ENCODE measurements at places on chromosomes 3 and 15. TPM values are rescaled to one million over a fixed set of nuclear protein-coding genes. Genes with fewer than 3 reads are reported as not detected.
A peak's percentile ranks its signal among the peaks of the same experiment; 100 is the strongest.

Gene ZNF660
- total RNA-seq = 10.1 TPM

Gene TRIM42
- 0.58 TPM for total RNA-seq

Gene GPR87
- 0.62 TPM for total RNA-seq

Gene PTPN23
- total RNA-seq = 17.3 TPM

Gene SLCO2A1
- 0.31 TPM for total RNA-seq

Gene IL17RB
- 3.9 TPM for total RNA-seq

- no peak for ATAC-seq
Observed at GRCh38 chr3:52248816-52249547, 3.4 kb downstream of the PPM1M start.

DNA sequence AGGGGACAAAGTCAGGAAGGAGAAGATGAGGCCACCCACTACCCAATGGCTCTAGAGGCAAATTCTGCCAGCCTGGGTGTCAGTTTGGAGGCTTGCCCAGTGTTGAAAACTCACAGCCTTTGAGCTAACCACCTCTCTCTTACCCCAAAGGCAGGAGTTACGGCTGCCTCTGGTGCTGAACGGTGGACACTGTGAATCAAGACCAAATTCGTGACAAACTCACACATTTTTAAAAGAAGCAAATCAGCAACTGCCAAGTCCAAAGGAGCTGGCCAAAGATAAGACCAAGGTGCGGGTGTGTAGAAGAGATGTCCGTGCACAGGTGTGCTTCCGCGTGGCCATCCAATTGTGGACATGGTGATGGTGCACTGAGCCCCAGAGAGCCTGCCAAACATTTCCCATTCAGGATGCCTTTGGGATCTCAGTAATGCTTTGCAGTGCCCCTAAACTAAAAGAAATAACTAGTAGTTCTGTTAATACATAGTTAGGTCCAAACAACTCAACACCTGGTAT, 74.6 kb downstream of the FAM174B start:
- ATAC-seq = no peak

GRCh38 chr15:76285241-76285825, 25.9 kb downstream of the ETFA start:
- ATAC-seq = no peak

GRCh38 chr15:42576776-42577175, 1.4 kb downstream of the STARD9 start:
- no peak for ATAC-seq

DNA sequence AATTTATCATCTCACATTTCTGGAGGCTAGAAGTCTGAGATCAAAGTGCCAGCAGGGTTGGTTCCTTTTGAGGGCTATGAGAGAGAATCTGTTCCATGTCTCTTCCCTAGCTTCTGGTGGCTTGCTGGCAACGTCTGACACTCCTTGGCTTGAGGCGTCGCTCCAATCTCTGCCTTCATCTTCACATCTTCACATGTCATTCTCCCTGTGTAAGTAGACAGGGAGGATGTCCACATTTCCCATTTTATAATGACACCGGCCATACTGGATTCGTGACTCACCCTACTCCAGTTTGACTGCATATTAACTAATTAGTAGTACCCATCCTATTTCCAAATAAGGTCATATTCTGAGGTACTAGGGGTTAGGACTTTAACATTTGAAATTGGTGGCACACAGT, 17.5 kb upstream of the ARHGAP31 start:
- no peak for ATAC-seq

- no peak for ATAC-seq
Observed at GRCh38 chr15:66886686-66887273, 178.6 kb upstream of the SMAD3 start.

DNA sequence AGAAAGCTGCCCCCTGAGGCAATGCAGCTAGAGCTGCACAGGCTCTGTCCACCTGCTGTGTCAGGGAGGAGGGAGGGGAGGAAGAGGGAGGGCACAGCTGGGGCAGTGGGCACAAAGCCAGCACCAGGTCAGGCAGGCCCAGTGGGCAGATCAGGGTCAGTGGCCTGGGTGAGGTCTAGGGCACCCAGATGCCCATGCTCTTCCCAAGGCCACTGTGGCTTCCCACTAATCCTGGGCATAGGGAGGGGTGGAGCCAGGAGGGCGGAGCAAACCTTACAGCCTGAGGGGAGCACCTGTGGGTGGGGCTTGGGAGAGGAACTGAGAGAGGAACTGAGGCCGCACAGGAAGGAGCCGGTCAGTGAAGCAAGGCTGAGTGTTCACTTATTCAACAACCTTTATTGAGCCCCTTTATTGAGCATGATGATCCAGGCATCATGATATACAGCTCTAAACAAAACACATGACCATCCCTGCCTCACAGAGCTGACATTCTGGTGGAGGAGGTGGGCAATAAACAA, 55.0 kb downstream of the RHCG start:
- ATAC-seq = no peak

GRCh38 chr15:36815786-36816185, 236.4 kb downstream of the CDIN1 start:
- ATAC-seq = no peak

GRCh38 chr15:52019394-52020220, 588 bp downstream of the MAPK6 start:
- peak; percentile 81 for ATAC-seq

- no peak for ATAC-seq
Observed at GRCh38 chr3:29637068-29637467, 356.2 kb downstream of the RBMS3 start.

- ATAC-seq = no peak
Observed at GRCh38 chr3:84974347-84974746, 15.6 kb downstream of the CADM2 start.

GRCh38 chr3:45207446-45207845, 18.6 kb downstream of the TMEM158 start:
- no peak for ATAC-seq

GRCh38 chr3:118963711-118964110, 70.9 kb downstream of the IGSF11 start:
- no peak for ATAC-seq

GRCh38 chr15:26620528-26621458, 152.1 kb downstream of the GABRB3 start:
- ATAC-seq = peak; percentile 92

GRCh38 chr3:132867526-132867925, 145.3 kb upstream of the NPHP3 start:
- ATAC-seq = no peak

DNA sequence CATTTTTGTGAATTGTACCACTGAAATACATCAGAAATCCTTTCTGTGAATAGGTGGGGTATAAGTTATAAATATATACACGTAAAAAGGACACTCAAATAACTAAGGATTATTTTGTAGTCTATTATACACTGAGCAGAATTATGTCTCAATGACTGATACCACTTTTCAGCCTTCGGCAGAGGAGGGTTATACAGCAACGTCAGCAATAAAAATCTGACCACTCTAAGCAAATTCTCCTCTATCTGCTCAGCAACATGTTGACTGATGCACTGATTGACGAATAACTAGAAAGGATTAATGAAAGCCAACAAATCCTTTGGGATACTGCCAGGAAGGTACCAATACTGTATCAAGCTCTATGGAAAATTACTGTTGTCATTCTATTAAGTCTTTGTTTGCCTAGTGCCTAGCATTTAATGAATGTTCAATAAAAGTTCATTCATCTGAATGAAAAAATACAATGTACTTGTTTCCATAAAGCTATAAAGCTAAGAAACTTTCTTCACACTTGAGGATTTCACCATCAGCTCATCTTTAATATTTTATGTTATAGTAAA, 5.2 kb downstream of the ARPP19 start:
- no peak for ATAC-seq

DNA sequence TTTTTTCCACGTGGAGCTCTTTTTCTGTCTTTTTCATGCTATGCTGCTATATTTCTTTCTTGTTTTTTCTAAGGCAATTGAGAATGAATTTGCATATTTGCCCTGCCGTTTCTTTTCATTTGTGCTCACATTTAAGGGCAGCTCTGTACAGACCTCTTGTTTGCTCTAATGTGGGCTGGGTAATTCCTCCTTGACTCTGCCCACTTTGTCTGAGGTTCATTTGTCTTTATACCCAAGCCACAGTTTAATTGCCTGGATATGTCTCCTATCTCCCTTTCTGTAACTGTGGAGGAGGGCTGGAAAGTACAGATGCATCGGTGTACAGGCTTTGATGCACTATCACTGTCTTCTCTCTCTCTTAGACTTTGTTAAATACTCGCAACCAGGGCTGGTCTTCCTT, 195.9 kb downstream of the EPHB1 start:
- ATAC-seq = peak; percentile 64

DNA sequence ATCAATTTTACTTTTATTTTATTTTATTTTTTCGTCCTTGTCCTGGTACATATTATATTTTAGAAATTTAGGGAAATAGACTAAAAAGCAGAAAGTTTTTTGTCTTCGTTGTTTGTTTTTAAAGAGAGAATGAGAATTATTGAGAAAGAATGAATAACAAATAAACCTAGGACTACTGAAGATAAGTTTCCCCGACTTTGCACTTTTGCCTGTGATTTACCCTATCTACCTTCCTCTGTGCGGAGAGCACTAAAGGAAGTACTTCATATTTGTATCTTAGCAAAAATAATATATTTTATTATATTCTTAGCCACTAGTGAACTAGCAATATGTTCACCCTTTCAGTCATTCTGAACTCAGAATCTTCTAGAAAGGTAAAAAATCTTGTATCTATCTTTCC, 60.6 kb downstream of the ECT2 start:
- ATAC-seq = no peak

GRCh38 chr3:157585386-157585785, 82.2 kb upstream of the VEPH1 start:
- no peak for ATAC-seq

- no peak for ATAC-seq
Observed at GRCh38 chr3:137760341-137761098, 3.6 kb upstream of the SOX14 start.

- no peak for ATAC-seq
Observed at GRCh38 chr3:5735896-5736295, 548.4 kb downstream of the EDEM1 start.

Data from motor neuron (in vitro differentiated cells).